ENCODE measurements at places on chromosomes 5 and 9.

DNA sequence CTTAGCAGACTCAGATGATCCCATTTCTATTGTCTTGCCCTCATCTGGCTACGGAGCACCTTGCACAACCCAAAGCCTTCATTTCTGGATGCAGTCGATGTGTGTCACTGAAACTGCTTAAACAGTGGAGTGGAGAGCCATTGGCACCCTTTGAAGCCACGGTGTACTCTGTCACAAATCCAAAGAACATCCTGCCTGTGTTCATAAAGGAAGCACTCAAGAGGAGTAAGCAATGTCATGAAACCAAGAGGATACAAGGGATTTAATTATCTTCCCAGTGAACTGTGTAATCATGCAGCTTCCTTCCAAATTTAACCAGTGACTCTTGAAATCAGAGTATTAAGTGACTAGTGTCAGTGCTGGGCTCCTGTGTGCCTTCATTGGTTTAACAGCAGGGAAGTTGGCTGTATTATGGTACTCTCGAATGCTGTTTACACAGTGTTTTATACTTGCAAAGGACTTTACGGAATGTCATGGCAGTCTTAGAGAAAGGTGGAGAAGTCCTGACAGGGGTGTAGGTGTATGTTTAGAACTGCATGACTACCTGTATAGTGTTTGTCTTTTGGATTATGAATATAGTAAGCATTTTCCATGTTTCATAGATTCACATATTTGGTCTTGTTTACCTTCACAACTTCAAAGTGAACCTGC lies 41.9 kb downstream of the CD180 start:
- DNase-seq, result no peak

DNA sequence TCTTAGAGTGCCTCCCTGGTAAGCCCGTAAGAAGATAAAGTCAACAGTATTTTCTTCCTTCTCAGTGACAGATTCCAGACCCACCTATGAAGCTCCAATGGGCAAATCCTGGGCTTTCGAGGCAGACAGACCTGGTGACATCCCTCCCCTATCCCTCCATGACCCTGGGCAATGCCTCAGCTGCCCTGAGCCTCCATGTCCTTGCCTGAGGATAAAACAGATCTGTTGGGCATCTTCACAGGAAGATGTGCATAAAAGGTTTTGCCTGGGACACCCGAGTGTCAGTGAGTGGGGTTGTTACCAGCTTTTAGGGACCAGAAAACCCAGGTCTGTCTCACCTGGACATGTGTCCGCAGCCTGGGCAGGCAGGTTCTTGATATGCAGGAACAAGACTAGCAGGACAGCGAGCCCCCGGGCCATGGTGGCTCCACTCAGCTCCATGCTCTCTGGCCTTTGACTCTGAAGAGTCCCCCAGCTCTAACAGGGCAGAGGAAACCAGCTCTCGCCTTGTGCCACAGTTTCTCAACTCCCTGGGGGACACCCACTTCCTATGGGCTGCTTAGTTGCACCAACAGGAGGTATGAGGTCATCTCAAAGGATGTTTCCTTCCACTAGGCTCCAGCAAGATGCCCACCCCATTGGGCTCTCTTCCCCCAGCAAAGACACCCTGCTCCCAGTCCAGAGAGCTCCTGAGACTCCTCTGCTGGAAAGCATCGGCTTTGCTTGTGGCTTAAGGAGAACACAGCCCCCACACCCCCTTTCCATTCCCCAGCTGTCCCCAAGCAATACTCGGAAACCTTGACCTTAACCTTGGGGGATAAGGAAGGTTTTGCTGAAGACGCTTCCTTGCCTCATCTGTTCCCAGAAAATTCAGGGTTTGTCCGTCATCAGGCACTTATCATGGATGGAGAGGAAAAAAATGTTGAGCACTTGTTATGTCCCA lies at the start of gene FCN1:
TSS of gene FCN1 (minus strand) at position 482 of the 943 bp plus-strand sequence. CDS start at position 441, 41 bp downstream.
- DNase-seq, result no peak

DNA sequence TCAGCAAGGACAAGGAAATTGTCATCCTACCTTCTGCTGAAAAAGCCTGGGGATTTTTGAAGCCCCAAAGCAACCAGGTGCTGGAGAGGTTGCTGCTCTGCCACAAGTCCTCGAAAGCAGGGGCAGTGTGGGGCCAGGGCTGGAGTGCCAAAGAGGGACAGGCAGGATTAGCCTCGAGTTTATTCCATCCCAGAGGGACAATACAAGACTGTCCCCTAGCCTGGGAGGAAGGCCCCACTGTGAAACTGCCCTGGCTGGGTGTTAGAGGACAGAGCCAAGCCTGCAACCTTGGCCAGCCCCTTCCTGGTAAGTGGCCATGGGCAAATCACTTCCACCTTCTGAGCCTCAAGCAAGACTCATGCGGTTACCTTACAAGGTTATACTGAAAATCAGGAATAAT lies 55.1 kb downstream of the WHRN start:
- no peak for DNase-seq

- no peak for DNase-seq
These were observed 25.4 kb upstream of the SARDH start for GRCh38 chr9:133763272-133764183.

DNA sequence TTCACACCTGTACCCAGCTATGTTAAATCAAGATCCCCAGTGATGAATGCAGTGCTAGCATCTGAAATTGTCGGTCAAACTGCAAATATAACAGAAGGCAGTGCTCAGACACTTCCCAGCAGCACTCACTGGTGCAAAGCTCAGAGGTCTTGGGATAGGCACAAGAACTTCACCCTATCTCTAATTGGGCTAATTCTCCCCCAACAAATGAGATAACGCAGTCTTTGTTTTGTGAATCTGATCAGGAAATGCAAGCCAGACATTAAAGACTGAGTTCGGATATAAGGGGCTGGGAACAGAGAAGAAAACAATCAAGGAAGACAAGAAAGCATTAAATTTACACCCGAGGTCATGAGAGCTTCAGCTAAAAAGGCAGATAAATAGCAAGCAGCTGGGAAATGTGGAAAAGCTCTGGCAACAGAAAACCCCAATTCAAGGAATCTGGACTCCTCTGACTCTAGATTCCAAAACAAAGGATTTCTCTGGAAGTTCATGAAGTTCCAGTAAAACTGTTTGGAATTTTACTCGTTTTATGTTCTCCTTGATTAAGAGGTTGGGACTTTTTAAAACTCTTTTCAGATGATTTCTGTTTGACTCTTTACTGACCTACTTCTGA lies 65.1 kb downstream of the GNA14 start:
- no peak for DNase-seq

- no peak for DNase-seq
These were observed 929.7 kb upstream of the SEMA6A start for GRCh38 chr5:117504305-117504704.
